Activated T-helper 1 cell treated with anti-CD3 and anti-CD28 coated beads, Interleukin-2, amount 50 U/mL, for 16 hours (primary cell): ENCODE measurements at places on chromosomes 7 and 10.

GRCh38 chr7:114539575-114539974 lies 125.0 kb downstream of the FOXP2 start:
- no peak for DNase-seq

DNA sequence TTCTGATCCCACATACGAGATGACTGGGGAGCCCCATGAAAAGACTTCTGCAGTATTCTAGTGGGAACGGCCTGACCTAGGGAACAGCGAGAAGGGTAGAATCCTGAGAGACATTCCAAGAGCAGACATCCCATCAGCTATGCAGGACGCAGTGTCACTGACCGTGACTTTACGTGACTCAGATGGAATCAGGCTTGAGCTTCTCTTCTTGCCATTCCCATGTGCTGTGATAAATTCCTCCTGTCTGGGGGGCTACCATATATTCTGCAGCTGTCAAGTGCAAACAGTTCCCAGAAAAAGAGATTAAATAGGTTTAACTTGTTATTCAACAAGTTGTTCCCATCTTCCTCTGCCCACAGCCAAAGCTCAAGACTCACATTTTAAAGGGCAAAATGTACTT lies 73.1 kb upstream of the PDE1C start:
- no peak for DNase-seq

GRCh38 chr10:30770229-30770628 lies 140.7 kb upstream of the LYZL2 start:
- DNase-seq, result no peak

DNA sequence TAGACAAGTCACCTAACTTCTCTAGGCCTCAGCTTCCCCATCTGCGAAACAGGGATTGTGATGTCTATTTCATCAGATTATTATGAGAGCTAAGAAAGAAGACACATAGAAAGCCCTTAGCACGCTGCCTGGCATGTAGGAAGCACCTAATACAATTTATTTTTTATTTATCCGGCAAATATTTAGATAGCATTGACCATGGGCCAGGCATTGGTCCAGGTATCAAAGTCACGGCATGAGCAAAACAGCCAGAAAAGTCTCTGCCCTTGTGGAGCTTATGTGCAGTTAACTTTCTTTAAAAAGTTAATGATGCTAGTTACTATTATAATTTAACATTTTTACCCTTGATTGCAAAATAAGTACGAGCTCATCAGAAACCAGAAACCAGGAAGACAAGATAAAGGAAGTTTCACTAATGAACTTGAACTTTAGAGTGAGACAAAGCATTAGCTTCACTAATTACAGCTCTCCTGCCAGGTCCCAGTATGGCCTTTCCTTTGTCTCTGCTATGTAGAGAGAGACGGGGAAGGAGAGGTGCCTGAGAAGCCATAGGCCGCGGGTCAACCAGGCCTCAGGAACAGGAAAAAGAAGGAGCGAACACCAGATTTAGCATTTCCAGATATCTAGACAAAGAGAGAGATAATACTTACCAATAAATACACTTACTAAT lies 139.5 kb upstream of the ADAM12 start:
- DNase-seq, result no peak

DNA sequence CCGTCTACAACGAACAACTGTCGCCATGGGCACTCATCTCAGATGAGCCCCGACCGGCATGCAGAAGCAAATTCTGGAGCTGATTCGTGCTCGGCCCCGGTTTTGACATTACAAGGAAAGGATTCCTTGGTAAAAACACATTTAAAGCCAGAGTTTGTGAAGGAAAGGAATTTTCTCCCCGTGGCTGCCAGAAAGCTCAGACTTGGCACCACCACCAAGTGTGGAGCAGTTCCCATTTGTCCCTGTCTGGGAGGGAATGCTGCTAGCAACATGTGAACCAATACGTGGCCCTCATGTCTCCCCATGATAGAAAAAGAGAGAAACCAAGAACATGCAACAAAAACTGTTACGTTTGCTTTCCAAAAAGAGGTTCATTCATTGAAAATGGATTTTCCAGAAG lies 55.2 kb upstream of the DDC start:
- no peak for DNase-seq

DNA sequence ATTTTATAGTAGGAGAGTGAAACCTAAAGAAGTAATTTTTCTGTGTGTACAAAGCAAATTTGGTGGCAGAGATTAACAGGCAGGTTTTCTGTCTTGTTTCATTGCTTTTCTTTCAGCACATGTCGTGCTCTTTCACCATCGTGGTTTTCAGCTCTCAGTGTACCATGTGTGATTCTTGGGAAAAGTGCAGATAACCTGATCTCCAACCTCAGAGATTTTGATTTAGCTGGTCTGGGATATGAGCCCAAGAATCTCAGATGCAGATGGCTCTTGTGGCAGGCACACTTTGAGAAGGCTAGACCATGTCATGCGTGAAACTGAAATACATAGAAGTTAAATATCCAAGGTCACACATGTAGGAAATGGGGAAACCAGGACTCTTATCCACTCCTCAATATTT lies 317.4 kb downstream of the EXOC4 start:
- no peak for DNase-seq

- no peak for DNase-seq
Measured at GRCh38 chr7:7246223-7246622, 63.9 kb downstream of the C1GALT1 start.

DNA sequence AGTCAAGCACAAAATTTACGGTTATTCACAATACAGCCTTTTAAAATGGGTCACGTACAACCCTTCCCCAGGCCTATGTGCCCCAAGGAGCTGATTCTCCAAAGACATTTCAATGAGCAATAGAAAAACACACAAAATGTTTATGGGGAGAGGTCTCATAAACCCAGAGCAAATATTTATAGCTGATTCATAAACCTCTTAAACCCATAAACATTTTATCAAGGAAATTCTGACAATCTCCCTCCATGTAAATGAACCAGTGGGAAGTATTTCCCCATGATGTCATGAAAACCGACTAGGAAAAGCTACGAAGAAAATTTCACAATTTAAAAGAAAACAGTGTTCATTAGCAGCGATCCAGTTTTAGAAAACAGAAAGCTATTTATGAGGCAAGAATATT lies 36.0 kb downstream of the SFMBT2 start:
- no peak for DNase-seq

- no peak for DNase-seq
Measured at GRCh38 chr7:117803476-117803875, 69.8 kb downstream of the CTTNBP2 start.

DNA sequence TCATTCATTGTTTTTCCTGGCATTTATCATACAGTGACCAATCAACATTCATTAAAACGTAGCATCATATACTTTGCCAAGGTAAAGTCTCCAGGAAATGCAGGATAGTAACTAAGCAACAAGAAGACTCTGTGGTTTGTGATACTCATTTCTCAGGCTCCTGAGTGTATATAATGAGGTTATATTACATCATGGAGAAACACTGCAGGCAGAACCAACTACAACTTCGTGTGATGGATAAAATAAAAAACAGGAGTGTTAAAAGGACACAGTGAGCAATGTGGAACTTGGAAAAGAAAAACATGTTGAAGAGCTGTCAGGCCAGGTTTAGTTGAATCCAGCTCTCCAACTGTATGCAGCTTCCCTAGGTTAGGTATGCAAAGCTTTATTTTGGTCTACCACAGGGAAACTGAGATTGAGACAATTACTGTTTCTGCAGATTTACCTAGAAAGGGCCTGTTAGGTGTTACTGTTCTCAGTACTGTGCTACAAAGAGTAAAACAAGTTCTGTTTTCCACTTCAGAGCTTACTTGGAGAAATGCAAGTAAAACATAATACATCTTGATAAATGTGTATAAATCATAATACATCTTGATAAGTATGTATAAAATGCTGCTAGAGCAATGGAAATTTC lies 7.8 kb upstream of the CCNY start:
- DNase-seq, result no peak

DNA sequence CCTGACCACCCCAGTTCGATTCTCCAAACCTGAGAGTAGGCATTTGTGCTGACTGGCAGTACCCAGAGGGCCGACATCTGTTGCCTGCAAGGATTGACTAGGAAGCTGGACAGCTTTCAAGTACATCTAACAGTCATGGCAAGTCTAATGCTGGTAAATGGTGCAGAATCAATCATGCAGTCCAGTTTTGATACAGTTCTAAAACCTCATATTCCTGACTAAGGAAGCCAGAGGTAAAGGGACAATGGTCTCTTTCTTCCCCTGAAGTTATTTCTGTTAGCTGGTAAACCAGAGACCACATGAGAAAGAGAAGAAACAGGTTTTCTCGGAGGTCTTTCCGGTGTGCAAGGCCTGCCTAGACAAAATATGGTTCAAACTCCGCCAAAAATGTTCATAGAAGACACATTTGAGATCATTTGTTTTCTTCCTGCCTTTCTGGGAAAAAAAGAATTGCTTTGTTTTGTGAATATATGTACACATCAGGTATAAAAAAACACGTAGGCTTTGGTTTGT lies 97.1 kb downstream of the WDR37 start:
- no peak for DNase-seq

DNA sequence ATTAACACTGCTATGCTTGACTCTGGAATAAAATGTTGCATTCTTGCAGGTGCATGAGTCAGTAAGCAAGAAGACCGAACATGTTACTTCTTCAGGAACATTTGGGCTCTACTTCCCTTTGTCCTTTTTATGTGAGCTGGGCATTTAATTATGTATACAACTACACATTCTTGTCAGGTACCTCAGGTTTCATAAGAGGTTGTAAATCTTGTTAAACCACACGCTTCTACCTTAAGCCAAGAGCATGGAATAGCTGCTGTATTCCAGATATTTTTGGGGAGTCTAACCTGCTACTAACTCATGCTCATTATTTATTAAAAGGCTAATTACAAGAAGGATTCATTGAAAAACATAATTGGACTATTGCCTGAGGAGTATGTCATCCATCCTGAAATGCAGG lies 414.2 kb upstream of the KLF6 start:
- no peak for DNase-seq
